ENCODE measurements at places on chromosomes 3 and 15.

- no peak for DNase-seq
These were observed 258.1 kb upstream of the ROPN1 start for GRCh38 chr3:124250053-124250452.

DNA sequence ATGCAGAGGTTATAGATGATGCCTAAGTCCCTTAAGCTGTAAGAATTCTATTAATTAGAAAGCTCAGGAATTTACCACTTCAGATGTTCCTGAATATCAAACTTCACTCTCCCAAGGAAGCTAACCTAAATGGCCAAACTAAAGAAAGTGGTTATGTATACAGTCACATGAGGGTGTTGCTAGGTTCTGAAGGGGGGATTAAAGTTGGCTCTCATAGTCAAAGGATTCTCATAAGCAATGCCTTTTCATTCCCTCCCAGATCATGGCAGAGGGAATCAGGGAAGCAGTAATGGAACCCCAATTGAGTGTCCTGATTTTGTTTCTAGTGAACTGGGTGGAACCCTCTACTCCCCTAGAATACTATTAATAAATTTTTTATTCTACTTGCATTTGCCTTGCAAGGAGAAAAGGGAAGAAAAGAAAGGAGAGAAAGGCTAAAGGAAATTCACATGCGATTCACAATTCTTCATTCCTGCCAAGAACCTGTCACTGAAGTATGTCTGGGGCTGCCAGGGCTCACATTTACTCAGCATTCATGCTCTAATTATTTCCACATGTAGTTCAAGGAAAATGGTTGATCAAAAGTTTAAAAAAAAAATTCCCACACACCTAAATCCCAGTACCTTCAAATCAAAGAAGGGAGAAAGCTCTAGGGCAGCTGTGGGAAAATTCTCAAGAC lies 25.1 kb downstream of the FSTL1 start:
- DNase-seq = no peak

- DNase-seq = no peak
These were observed 35.2 kb downstream of the TSC22D2 start for GRCh38 chr3:150443331-150443741.

GRCh38 chr3:32626631-32627030 lies 56.0 kb upstream of the DYNC1LI1 start:
- no peak for DNase-seq

Data from stimulated activated effector memory CD8-positive, alpha-beta T cell treated with anti-CD3 and anti-CD28 coated beads, Interleukin-12 subunit alpha, Interleukin-12 subunit beta, amount 100 ng/mL, for 72 hours (primary cell).